Neural crest cell (in vitro differentiated cells): ENCODE measurements at places on chromosomes 5 and 9. TPM values are rescaled to one million over a fixed set of nuclear protein-coding genes. Genes with fewer than 3 reads are reported as not detected.

GRCh38 chr9:95481000-95481399 lies 35.8 kb downstream of the PTCH1 start:
- H3K36me3 ChIP-seq = peaks cover 15% of the 10 kb centered on the region
- H3K27ac ChIP-seq = no peak overlapping the region
- DNase-seq = no peak
- H3K27me3 ChIP-seq = no peaks in the 10 kb centered on the region

GRCh38 chr5:172299916-172300439 lies 16.4 kb upstream of the UBTD2 start:
- H3K4me3 ChIP-seq = no peak overlapping the region
- no peak for DNase-seq
- H3K36me3 ChIP-seq = no peaks in the 10 kb centered on the region
- H3K4me1 ChIP-seq = peaks cover 15% of the 10 kb centered on the region

DNA sequence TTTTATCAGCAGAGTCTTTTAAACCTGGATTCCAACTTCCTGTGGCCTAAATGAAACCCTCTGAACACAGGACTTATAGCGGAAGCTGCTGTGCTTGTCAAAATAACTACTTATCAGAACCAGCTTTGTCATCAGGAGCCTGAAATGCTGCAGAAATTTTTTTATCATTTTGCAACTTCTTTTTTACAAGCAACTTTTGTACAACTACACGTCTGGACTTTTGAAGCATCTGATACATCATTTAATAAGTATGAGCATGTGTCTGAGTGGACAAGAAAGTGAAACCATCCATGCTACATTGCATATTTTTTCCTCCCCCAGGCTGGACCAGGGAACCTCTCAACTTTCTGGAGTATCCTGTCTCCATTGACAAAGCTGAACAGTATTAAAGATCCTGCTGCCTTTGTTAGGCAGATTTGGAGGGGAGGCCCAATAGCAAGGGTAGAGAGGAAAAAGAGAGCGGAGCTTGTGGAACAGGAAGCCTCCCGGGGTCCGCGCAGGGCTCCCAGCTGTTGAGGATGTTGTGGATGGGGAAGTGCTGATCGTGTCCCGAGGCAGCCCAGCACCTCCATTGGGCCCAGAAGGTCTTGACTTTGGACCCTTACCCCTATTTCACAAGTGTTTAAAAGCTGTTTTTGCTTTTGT lies 196.6 kb downstream of the MSX2 start:
- H3K27me3 ChIP-seq = no peaks in the 10 kb centered on the region
- H3K36me3 ChIP-seq = no peaks in the 10 kb centered on the region
- no peak overlapping the region for H3K4me3 ChIP-seq
- peaks cover 34% of the 10 kb centered on the region for H3K4me1 ChIP-seq
- DNase-seq = no peak
- H3K27ac ChIP-seq = no peak overlapping the region

- H3K36me3 ChIP-seq = no peaks in the 10 kb centered on the region
- H3K27ac ChIP-seq = no peak overlapping the region
- peaks cover 3% of the 10 kb centered on the region for H3K27me3 ChIP-seq
- H3K4me1 ChIP-seq = no peaks in the 10 kb centered on the region
- no peak overlapping the region for H3K4me3 ChIP-seq
Measured at GRCh38 chr5:156375895-156376495, 49.0 kb downstream of the SGCD start.

- no peak overlapping the region for H3K27ac ChIP-seq
- H3K4me3 ChIP-seq = no peak overlapping the region
- DNase-seq = no peak
- H3K36me3 ChIP-seq = no peaks in the 10 kb centered on the region
- no peaks in the 10 kb centered on the region for H3K4me1 ChIP-seq
- H3K27me3 ChIP-seq = no peaks in the 10 kb centered on the region
Measured at GRCh38 chr9:100926366-100926765, 102.2 kb upstream of the PLPPR1 start.

GRCh38 chr9:35728041-35728971 lies 3.7 kb downstream of the TLN1 start:
- no peak overlapping the region for H3K27ac ChIP-seq
- peak; percentile 30 for DNase-seq
- H3K27me3 ChIP-seq = no peaks in the 10 kb centered on the region
- peaks cover 6% of the 10 kb centered on the region for H3K4me1 ChIP-seq

- no peaks in the 10 kb centered on the region for H3K27me3 ChIP-seq
- H3K4me1 ChIP-seq = no peaks in the 10 kb centered on the region
- H3K4me3 ChIP-seq = no peak overlapping the region
- no peak for DNase-seq
- H3K36me3 ChIP-seq = no peaks in the 10 kb centered on the region
- no peak overlapping the region for H3K27ac ChIP-seq
Measured at GRCh38 chr5:147898875-147899401, 7.4 kb downstream of the C5orf46 start.

- no peak overlapping the region for H3K27ac ChIP-seq
- H3K4me1 ChIP-seq = peaks cover 17% of the 10 kb centered on the region
- DNase-seq = no peak
Measured at GRCh38 chr9:93136011-93136440, 2.0 kb upstream of the NINJ1 start.

DNA sequence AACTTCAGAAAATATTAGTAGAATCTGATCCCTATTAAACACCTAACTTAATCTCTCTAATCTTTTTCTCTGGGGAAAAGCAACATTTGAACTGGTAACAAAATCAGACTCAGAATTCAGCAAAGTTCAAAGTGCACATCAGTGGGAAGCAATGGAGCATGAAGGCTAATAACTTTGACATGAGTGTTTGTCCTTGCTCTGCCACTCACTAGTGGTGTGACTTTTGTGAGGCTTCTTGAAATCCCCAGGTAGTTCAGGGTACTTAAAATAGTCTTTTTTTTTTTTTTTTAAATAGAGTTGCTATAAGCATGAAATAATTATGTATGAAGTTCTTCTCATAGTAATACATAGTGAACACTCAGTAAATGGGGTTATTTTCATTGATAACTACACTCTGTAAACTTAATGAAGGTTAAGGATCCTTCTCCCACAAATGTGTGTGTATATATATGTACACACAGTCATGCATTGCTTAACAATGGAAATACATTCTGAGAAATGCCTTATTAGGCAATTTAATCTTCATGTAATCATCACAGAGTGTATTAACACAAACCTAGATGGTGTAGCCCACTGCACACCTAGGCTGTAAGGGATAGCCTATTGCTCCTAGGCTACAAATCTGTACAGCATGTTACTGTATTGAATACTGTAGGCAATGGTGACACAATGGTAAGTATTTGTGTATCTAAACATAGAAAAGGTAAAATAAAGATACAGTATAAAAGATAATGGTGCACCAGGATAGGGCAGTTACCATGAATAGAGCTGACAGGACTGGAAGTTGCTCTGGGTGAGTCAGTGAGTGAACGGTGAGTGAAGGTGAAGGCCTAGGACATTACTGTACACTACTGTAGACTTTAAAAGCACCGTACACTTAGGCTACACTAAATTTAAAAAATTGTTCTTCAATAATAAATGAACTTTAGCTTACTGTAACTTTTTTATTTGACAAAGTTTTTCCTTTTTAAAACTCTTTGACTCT lies 73.3 kb upstream of the HMHB1 start:
- H3K36me3 ChIP-seq = no peaks in the 10 kb centered on the region
- DNase-seq = no peak
- H3K27me3 ChIP-seq = no peaks in the 10 kb centered on the region
- peaks cover 17% of the 10 kb centered on the region for H3K4me1 ChIP-seq

- no peaks in the 10 kb centered on the region for H3K36me3 ChIP-seq
- H3K27me3 ChIP-seq = no peaks in the 10 kb centered on the region
- H3K4me3 ChIP-seq = no peak overlapping the region
- no peak overlapping the region for H3K27ac ChIP-seq
Measured at GRCh38 chr5:132471944-132472343, 18.6 kb downstream of the IRF1 start.

DNA sequence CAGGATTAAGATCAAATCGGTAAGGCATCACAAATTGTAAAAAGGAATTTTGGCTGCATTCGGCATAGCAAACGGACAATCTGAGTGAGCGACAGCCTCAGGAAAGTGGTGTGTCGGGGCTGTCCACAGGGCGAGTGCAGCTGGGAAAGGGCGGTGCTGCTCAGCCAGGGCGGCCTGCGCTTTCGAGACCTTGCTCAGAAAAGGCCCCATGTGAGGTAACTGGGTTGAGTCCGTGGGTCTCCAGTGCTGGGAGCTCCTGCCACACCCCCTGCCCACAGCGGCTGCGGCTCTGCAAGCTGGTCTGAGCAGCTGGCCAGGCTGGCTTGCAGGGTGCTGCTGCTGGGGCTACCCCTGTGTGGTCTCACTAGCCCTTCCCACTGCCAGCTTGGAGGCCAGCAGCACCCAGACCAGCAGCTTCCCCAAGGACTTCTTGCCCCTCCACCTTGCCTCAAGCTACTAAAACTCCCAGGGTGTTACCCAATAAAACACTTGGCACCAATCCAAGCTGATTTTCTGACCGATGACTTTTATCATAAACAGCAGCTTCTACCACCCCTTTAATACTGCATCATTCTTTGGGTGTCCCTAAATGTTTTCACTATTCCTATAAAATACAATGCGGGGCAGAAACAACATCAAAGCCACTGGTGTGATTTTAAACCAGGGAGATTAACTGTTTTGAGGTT lies 6.2 kb downstream of the SURF2 start:
- H3K36me3 ChIP-seq = peaks cover 6% of the 10 kb centered on the region
- H3K4me3 ChIP-seq = no peak overlapping the region
- DNase-seq = no peak
- no peak overlapping the region for H3K27ac ChIP-seq
- H3K27me3 ChIP-seq = peaks cover 3% of the 10 kb centered on the region
- H3K4me1 ChIP-seq = peaks cover 10% of the 10 kb centered on the region

DNA sequence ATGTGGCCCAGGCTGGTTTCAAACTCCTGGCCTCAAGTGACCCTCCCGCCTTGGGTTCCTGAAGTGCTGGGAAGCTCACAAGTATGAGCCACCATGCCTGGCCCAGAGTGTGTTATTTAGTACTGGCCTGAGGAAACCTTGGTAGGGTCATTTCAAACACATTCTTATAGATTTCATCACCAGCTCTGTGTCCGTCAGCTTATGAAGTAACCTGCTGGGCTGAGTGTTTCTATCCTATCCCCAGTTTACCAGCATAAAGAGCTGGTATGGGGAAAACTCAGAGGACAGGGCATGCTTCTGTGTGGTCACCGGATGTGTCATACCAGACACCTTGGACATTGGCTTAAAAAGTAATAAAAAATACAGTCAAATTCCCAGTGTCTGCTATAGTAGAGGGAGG lies 45.3 kb downstream of the PTPN3 start:
- no peak overlapping the region for H3K27ac ChIP-seq
- H3K36me3 ChIP-seq = no peaks in the 10 kb centered on the region
- DNase-seq = no peak

DNA sequence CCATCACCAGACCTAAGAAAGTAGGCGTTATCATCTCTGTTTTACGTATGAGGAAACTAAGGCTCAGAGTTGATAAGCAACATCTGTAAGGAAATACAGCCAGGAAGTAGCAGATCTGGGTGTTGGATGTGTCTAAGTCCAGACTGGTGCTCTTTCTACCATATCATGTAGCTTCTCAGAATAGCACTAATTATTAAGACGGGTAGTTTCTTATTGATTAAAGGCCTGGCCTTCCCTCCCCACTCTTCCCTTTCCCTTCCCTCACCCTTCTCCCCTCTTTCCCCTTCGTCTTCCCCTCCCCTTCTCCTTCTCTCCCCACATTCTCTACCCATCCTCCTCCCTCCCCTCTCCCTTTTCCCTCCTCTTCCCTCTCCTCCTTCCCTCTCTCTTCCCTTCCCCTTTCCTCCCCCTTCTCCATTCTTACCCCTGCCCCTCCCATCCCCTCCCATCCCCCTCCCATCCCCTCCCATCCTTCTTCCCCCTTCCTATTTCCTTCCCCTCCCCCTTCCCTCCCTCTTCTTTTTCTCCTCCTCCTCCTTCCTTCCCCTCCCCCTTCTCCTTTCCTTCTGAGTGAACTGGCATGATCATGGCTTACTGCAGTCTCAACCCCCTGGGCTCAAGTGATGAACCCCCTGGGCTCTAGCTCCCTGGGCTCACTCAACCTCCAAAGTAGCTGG lies 79.4 kb downstream of the SNX24 start:
- H3K36me3 ChIP-seq = no peaks in the 10 kb centered on the region
- H3K27ac ChIP-seq = no peak overlapping the region
- H3K4me3 ChIP-seq = no peak overlapping the region
- H3K27me3 ChIP-seq = no peaks in the 10 kb centered on the region

GRCh38 chr5:144304688-144305087 lies 134.0 kb downstream of the KCTD16 start:
- H3K36me3 ChIP-seq = no peaks in the 10 kb centered on the region
- H3K4me1 ChIP-seq = peaks cover 4% of the 10 kb centered on the region
- no peak for DNase-seq
- H3K27ac ChIP-seq = no peak overlapping the region
- no peak overlapping the region for H3K4me3 ChIP-seq
- H3K27me3 ChIP-seq = no peaks in the 10 kb centered on the region

GRCh38 chr9:104944871-104945270 lies 16.9 kb upstream of the ABCA1 start:
- no peaks in the 10 kb centered on the region for H3K27me3 ChIP-seq
- H3K4me3 ChIP-seq = no peak overlapping the region
- H3K4me1 ChIP-seq = peaks cover 8% of the 10 kb centered on the region

DNA sequence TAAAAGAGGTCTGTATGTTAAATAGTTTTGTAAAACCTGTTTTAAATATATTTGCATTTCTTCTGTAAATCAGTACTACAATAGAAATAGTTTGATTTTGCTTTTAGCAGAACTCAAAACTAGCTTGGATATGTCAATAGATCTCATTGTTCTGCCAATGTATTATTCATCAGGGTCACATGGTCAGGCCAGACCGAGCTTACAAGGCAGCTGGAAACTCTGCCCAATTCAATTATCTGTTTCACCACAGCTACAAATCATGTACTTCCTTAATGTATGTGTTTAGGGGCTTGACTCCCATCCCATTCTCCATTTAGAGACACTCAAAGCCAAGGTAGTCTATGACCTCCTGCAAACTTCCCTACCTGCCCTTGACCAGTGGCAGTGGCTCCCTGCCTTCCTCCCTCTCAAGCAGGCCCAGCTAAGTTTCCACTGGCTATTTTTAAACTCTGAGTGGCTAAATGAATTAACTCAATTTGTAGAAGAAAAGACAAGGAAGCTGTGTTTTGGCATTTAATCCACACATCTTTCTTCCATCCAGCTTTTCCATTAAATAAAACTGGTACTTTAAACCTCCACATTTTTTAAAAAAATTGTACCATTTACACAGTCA lies 46.4 kb upstream of the SELENOP start:
- H3K4me3 ChIP-seq = no peak overlapping the region
- H3K27me3 ChIP-seq = no peaks in the 10 kb centered on the region
- no peaks in the 10 kb centered on the region for H3K36me3 ChIP-seq
- DNase-seq = no peak

GRCh38 chr5:148970876-148971275 lies 92.0 kb downstream of the SH3TC2 start:
- H3K36me3 ChIP-seq = no peaks in the 10 kb centered on the region
- no peaks in the 10 kb centered on the region for H3K4me1 ChIP-seq
- no peaks in the 10 kb centered on the region for H3K27me3 ChIP-seq
- DNase-seq = no peak

Gene TSLP
- total RNA-seq = not detected in 2 replicates

Gene MOB3B
- total RNA-seq = 20.5 and 21.8 TPM in 2 replicates
